Activated T-cell treated with anti-CD3 and anti-CD28 coated beads for 24 hours (primary cell): ENCODE measurements at places on chromosomes 5 and 9.

DNA sequence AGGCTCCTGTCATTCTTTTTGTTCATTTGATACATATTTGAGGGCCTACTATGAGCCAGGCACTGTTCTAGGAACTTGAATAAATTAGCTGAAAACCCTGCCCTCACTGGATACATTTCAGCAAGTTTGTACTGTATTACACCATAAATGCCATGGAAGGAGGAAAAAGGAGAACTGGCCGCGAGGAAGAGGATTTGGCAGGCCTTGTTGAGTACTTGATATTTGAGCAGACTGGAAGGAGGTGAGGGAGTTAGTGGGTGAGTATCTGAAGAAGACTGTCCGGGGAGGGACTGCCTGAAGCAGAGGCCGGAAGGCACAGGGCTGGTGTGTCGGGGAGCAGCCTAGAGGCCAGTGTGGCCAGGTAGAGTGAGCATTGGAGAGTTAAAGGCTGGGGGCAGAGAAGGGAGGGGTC, 4.5 kb downstream of the SNX30 start:
- no peak for DNase-seq

DNA sequence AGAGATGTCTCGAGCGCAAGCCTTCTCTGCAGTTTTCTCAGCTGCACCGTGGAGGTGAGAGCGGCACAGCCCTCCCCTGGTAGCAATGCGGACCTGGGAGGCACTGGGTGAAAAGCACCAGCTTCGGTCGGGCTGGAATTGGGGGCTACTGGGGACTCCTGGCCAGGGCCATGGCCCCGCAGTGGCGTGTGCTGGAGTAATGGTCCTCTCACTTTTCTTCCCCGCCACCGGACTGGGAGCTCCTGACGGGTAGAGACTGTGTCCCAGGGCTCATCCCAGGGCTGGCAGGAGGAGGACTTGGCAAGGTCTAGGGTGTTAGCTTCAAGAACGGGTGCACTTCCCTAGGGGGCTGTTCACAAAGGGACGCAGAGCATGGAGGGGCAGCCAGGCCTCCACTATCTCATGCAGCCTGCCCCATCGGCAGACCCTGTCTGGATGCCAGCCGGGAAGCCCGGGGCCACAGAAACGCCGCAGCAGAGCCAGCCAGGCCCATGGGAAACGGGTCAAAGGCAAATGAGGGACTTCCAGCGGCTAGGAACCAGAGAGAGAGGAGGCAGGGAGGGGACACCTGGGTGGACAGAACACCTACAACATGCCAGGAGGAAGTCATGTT, 92.6 kb upstream of the MVB12B start:
- DNase-seq, result no peak

- DNase-seq, result no peak
These were observed 57.2 kb upstream of the SSBP2 start for GRCh38 chr5:81808106-81808505.

- no peak for DNase-seq
These were observed 1.5 kb downstream of the FAM170A start for GRCh38 chr5:119630752-119631440.

DNA sequence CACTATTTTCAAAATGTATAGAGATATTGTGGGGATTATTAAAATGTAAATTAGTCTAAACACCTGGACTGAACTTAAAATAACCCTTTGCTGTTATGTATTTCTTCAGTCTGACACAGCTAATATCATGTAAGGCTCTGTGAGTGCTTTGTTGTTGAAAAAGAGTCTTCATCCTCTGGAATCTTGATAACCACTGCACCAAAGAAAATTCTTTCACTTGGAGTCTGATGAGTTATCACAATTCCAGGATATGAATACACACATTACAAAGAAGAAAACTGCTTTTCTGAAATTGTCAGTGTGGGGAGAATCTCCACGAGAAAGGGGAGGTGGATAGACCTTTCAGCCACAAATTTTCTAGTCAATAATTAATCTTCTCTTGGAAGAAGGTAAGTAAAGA, 42.3 kb upstream of the TARS1 start:
- no peak for DNase-seq

- DNase-seq, result no peak
These were observed 75.8 kb downstream of the MACROH2A1 start for GRCh38 chr5:135323227-135323626.

DNA sequence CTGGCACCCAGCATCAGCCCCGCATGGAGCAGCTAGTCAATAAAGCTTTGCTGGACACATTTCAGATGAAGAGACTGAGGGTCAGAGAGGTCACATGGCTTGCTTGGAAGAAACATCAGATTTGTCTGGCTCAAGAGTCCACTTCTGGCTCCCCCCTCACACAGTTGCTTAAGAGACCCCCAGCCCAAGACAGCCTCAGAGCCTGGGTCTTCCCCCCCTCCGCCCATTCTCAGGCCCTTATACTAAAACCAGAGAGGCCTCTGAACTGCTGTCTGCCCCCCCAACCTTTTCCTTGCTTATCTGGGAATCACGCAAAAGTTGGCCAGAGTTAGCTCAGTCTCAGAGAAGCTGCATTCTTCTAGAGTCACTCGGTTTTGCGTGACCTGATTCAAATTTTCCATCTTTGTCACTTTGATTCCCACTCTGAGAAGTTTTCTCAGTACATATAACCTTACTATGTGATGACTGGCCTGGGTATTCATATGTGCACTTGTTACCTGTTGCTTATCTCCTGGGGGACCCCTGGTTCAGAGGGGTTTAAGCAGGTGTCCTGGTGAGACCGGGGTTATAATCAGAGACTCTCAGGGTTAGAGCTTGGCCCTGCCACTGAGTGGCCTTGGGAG, 145.4 kb upstream of the IER5L start:
- no peak for DNase-seq

DNA sequence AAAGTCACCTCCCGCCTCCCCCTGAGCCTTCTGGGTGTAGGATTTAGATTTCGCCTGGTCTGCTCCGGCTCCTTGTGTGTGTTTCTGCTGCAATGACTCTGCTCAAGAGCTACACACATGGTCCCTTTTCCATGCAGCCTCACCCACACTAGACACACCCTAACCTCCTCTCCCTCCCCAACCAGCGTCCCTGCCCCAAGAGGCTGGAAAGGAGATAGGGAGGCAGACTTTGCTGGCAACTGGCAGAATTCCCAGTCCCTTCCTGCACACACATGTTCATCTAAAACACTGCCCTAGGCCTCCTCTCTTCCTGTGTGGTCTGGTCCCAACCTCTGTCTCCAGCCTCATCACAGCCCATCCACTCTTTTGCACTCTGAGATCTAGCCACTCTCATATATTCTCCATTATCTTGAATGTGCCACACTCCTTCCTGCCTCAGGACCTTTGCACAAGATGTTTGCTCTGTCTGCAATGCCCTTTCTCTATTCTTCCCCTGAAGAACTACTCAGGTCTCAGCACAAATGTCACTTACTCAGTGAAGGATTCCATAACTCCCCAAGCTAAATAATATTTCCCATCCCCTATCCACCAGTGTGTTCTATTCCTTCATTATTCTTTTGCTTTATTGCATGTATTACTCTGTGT, 253.8 kb downstream of the CDK5RAP2 start:
- DNase-seq, result no peak
